ENCODE measurements at places on chromosomes 1 and 21.
A peak's percentile ranks its signal among the peaks of the same experiment; 100 is the strongest.

- no peak overlapping the region for H3K27ac ChIP-seq
- no peaks in the 10 kb centered on the region for H3K27me3 ChIP-seq
- H3K4me3 ChIP-seq, result no peak overlapping the region
- no peak for DNase-seq
- no peaks in the 10 kb centered on the region for H3K4me1 ChIP-seq
Observed at GRCh38 chr1:221442056-221442455, 299.8 kb downstream of the DUSP10 start.

DNA sequence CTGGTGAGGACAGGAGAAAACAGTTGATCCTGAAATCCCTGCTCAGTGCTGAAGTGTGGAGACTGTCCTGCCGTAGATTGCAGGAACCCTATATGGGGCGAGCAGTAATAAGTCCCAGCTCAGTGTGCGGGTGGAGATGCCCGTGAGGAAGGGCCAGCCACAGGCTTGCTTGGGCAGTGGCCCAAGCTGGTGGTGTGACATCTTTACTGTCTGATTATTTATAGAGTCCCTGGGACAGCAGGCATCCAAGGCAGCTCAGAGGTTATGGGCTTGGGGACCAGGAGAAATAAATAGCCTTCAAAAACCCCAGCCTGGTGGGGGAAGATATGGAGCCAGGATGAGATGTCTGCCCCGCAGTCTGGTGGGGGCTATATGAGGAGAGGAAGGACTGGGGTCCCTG, 170.7 kb upstream of the POU3F1 start:
- DNase-seq, result no peak
- H3K27ac ChIP-seq, result no peak overlapping the region
- H3K27me3 ChIP-seq, result peaks cover 53% of the 10 kb centered on the region
- no peaks in the 10 kb centered on the region for H3K4me1 ChIP-seq
- H3K36me3 ChIP-seq, result no peaks in the 10 kb centered on the region
- no peak overlapping the region for H3K4me3 ChIP-seq

DNA sequence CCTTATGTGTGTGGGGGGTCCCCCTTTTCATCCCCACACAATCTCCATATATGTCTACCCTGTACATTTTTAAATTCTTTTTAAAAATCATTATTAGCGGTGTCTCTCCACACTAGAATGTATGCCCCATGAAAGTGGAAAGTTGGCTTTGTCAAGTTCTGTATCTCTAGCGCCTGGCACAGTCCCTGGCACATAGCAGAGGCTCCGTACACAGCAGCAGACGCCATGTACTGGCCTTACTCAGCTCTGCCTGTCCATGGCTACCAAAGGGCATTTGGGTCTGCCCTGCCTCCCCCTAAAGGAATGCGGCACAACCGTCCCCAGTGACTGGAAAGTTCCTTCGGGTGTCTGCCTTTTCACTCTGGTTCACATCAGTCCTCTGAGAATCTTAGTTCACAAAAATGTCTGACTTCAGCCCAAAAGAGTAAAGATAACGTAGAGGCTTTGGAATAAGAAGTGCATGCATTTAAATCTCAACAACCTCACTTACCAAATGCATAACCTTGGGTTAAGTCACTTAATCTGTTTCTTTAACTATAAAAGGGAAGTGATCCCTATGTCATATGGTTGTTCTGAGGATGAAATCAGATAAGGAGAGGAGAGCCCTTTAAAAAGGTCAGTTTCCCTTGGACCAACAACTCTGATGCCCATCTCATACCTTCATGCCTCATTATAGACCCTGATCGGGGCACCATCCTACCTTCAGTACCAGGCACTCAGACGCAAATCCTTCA, 61.1 kb downstream of the CD46 start:
- H3K36me3 ChIP-seq, result peaks cover 25% of the 10 kb centered on the region
- DNase-seq, result no peak
- H3K27me3 ChIP-seq, result no peaks in the 10 kb centered on the region
- no peak overlapping the region for H3K4me3 ChIP-seq
- peak overlapping the region; percentile 64 for H3K27ac ChIP-seq
- peaks cover 100% of the 10 kb centered on the region for H3K4me1 ChIP-seq

GRCh38 chr1:224704107-224704735, 88.1 kb downstream of the CNIH3 start:
- H3K36me3 ChIP-seq, result no peaks in the 10 kb centered on the region
- no peak overlapping the region for H3K27ac ChIP-seq
- H3K27me3 ChIP-seq, result no peaks in the 10 kb centered on the region

GRCh38 chr21:32393677-32394001, 827 bp upstream of the URB1 start:
- peak overlapping the region; percentile 89 for H3K27ac ChIP-seq
- peaks cover 16% of the 10 kb centered on the region for H3K4me1 ChIP-seq
- H3K27me3 ChIP-seq, result no peaks in the 10 kb centered on the region
- H3K4me3 ChIP-seq, result peak overlapping the region; percentile 92
- no peak for DNase-seq
- H3K36me3 ChIP-seq, result no peaks in the 10 kb centered on the region

DNA sequence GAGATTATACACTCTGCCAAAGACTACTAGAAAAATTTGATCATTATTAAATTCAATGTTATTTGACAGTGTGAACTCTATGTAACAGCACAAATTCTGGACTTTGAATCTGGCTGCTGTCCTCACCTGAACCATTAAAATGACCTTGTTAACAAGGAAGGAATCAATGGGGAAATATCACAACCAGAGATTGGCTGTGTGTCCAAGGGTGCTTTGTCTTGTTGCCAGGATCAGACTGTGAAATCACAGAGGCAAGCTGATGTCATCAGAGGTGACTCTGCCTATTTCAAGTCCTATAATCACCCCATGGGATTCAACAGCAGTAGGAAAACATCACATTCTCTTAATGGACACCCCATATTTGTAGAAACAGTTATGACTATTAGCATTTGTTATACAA, 46.8 kb downstream of the ADAMTS5 start:
- no peak for DNase-seq
- no peaks in the 10 kb centered on the region for H3K4me1 ChIP-seq
- no peak overlapping the region for H3K27ac ChIP-seq
- peaks cover 6% of the 10 kb centered on the region for H3K36me3 ChIP-seq
- H3K27me3 ChIP-seq, result no peaks in the 10 kb centered on the region

- DNase-seq, result no peak
- no peaks in the 10 kb centered on the region for H3K4me1 ChIP-seq
- H3K4me3 ChIP-seq, result no peak overlapping the region
- H3K36me3 ChIP-seq, result no peaks in the 10 kb centered on the region
- no peak overlapping the region for H3K27ac ChIP-seq
Observed at GRCh38 chr1:5485968-5486696, 506.1 kb downstream of the NPHP4 start.

DNA sequence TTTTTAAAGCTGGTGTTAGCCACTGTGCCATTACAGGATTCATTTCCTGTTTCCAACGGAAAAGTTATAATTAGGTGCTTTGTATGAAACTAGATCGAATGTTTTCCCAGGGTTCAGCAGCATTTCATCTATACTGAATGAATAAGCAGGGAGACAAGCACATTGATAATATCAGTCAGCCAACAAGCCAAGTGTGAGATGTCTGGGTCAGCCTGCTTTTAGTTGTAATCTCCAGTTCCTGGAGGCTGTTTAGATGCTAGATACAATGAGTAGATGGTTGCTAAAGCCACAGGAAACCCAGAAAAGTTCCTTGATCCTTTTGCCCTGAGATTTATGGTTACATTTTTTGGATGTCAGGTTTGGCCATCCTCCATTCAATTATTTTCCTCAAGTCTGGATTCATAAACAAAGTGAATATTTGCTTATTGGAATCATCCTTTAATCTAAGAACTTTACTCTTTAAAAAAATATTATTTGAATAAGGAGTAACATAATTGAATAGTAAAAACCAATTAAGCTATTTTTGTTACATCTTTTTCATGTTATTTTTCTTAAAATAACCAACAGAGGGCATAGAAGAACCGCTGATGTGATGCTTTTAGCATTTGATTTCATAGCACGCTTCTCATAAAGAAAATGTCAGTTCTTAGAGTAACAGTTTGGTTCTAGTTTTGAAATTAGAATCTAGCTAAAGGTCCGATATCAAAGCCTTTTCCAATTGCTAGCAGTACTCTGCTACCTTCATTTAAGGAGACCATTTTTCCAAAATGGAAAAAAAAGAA, 76.6 kb downstream of the HSPA13 start:
- H3K36me3 ChIP-seq, result no peaks in the 10 kb centered on the region
- no peak overlapping the region for H3K4me3 ChIP-seq
- H3K4me1 ChIP-seq, result no peaks in the 10 kb centered on the region

DNA sequence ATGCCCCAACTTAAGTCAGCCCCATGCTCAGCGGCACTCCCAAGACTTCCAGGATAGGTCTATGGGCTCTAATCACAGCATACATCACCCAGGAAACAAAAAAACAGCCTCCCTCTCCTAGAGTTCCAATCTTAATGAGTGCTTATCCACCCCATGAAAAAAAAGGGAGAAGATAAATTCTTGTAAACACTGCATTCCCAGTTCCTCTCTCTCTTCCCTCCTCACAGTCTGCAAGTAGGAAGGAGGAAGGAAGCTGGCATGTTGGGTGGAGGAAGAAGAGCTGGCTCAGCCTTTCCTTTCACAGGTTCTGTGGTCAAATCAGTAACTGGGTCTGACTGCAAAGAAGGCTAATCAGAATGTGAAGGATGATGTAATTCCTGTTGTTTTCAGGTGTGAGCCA, 69.9 kb upstream of the ZC3H11B start:
- DNase-seq, result no peak
- no peak overlapping the region for H3K27ac ChIP-seq
- no peaks in the 10 kb centered on the region for H3K36me3 ChIP-seq
- H3K4me3 ChIP-seq, result no peak overlapping the region
- no peaks in the 10 kb centered on the region for H3K4me1 ChIP-seq
- H3K27me3 ChIP-seq, result no peaks in the 10 kb centered on the region

DNA sequence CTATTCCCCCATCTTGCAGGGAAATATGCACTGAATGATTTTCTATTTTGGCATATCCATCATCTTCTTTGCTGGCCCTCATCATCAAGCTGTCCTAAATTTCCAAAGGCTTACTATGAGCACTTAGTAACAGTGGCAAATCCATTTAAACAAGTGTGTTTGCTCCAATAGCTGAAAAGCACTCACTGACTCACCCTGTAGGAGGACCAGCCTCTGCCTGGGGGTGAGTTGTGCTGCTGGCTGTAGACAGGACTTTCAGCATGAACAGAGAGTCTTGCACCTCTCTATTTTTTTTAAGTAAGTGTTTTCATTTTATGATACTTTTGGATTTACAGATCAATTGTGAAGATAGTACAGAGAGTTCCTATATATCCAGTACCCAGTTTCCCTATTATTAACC, 97.3 kb downstream of the SLC35F3 start:
- no peak overlapping the region for H3K4me3 ChIP-seq
- no peak overlapping the region for H3K27ac ChIP-seq
- DNase-seq, result no peak
- no peaks in the 10 kb centered on the region for H3K36me3 ChIP-seq
- no peaks in the 10 kb centered on the region for H3K27me3 ChIP-seq

GRCh38 chr1:33698361-33699035, 165.4 kb upstream of the HMGB4 start:
- DNase-seq, result no peak
- no peak overlapping the region for H3K27ac ChIP-seq
- no peaks in the 10 kb centered on the region for H3K4me1 ChIP-seq
- H3K27me3 ChIP-seq, result peaks cover 20% of the 10 kb centered on the region
